ENCODE measurements at places on chromosomes 6 and 20.

DNA sequence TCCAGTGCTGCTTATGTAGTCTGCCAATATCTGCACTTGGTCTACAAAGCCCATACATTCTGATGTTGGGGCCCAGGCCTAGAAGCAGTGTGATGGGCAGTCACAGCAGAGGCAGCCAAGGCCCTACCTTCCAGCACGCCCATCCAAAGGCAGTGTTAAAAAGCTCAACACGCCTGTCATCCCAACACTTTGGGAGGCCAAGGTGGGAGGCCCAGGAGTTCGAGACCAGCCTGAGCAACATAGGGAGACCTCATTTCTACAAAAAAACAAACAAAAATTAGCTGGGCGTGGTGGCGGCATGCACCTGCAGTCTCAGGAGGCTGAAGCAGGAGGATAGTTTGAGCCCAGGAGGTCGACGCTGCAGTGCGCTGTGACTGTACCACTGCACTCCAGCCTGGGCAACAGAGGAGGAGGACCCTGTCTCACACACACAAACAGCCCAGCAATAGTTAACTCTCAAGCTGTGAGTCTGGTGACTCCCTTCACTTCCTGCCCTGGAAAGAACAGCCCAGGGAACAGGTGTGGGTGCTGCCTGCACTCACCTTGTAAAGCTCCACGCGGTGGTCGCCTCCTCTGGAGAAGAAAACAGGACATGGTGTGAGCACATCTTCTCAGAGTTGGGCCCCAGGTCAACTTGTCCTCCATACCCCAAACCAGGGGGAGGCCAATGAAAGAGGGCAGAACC, 68.8 kb downstream of the PYGB start:
- no peak for DNase-seq

GRCh38 chr20:57146155-57146554, 120.3 kb downstream of the BMP7 start:
- no peak for DNase-seq

DNA sequence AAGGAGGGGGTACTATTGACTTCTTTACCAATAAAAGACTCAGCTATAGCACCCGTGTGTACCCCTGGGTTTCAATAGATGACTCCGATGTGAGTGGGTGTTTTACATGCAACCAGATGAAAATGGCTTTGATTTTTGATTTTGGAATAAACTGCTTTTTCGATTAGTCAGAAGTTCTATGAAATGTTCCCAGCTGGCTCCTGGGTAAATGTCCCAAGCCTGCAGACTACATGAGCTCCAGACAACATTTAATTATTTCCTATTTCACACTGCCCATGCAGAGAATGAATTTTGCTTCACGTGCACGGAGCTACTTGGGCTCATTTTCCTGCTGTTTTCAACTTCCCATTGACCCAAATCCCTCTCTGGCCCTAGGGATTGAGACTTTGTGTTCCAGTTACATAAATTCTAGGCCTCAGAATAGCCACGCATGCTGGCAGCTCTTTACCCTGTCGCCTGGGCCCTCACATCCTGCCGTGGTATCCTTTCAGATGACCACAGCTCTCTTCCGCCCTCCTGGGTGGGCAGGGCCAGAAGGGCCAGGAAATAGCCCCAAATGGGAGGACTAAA, 59.7 kb downstream of the GPR6 start:
- DNase-seq: no peak

DNA sequence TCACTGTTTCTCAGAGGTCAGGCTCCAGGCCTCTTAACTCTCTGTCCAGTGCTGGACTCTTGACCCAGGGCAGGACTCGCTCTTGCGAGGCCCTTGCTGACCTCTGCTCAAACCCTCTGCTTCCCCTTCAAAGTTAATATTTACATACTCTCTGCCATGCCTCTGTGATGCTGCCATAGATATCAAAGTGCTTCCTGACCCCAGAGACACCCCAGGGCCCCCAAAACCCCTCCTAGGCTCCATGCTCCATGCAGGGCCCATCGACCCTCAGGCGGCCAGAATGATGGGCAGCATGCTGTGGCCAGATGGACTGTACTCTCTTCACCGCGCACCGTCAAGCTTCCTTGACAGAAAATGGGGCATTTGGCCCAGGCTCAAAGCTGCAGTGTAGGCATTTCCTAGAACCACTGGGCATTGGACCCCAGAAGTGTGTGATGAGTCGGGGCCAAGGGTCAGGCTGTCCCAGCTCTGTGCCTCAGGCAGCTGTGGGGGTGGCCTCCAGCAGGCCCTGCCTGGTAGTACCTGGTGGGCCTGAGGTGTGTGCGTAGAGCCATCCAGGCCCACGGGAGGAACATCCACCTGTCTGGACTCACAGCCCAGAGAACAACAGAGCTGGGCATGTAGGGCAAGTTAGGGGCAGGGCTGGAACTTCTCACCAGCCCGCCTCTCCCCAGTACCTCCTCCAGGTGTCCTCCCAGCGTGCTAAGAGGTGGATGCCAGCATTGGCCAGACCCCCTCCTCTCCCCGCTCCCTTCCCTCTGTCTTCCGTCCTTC, 142.8 kb downstream of the VEGFA start:
- DNase-seq: no peak

GRCh38 chr6:36777801-36778200, 61.4 kb downstream of the CPNE5 start:
- no peak for DNase-seq

DNA sequence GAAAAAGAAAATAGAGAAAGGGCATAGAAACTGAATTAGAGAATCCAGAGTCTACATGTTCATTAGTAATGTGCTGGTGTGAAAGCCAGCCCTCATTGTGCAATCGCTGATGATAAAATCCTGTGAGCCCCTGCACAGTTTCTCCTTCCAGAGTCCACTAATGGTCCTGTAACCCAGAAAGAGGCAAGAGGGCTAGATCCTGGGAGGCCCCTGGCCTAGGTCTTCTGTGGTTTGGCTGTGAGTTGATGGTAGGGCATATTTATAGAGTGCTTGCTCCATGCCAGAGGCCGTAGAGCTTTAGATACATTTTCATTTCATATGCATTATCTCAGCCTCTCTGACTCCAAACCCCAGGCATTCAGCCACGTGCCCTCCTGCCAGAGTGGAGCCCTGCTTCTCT, 94.9 kb upstream of the MTHFD1L start:
- no peak for DNase-seq

DNA sequence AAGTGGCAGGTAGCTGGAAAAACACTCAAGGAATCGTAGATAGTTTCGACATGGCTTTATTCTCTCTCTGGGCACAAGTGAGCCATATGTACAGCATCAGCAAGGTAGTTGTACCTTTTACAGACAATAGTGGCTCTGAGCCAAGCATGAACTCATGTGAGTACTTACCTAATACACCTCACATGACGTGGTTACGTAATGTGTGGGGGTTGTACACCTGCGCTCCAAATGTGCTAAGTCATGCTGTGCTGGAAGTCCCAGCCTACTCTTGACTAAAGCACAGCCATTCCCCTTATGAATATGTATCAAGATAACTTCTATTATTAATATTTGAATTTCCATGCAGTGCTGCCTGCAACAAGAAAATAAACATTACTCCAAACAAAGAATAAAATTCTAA, 78.8 kb upstream of the HMGN3 start:
- no peak for DNase-seq

Measured in fibroblast of skin of left biceps (primary cell).